ENCODE measurements at places on chromosomes 12 and 14.

- DNase-seq, result no peak
Measured at GRCh38 chr12:55051197-55051947, 31.6 kb downstream of the NEUROD4 start.

GRCh38 chr14:50957296-50957695, 13.0 kb upstream of the PYGL start:
- DNase-seq, result no peak

GRCh38 chr14:95068521-95068920, 88.8 kb downstream of the DICER1 start:
- DNase-seq, result no peak

DNA sequence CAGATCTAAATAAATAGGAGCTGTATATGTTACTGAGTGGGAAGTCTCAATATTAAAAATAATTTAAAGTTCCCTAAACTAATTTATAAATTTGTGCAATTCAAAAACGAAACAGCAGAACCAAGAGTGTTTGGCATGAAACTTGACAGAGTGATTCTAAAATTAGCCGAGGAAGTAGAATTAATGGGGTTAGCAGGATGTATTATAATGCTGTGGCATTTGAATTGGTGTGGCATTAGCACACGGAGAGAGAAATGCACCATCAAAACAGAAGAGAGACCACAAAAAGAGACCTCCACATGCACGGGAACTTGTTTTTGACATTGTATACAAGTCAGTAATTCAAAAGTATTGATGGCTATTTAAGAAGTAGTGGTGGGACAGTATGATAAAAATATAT, 366.0 kb upstream of the RGS6 start:
- no peak for DNase-seq

GRCh38 chr14:22266142-22266442, 322.9 kb downstream of the DAD1 start:
- no peak for DNase-seq

- DNase-seq, result no peak
Measured at GRCh38 chr14:65002586-65003210, 16.0 kb downstream of the FNTB start.

DNA sequence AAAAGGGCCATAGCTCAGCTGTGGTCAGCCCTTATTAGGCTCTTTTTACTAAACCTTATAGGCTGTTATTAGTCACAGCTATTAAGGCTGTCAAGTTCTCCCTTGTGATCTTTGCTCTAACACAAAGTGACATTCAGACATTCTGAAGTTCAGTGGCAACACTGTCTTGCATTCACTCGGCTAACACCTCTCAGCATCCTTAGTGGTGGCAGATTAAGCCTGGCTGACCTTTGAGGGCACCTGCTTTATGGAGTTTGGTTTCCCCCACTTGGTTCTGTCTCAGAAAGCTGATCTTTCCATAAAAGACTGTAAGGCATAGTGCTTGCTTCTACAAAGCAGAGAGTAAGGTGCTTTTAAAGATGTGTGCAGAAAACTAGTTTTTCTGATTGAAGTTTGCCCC, 677.4 kb upstream of the TMEM132C start:
- DNase-seq, result no peak

DNA sequence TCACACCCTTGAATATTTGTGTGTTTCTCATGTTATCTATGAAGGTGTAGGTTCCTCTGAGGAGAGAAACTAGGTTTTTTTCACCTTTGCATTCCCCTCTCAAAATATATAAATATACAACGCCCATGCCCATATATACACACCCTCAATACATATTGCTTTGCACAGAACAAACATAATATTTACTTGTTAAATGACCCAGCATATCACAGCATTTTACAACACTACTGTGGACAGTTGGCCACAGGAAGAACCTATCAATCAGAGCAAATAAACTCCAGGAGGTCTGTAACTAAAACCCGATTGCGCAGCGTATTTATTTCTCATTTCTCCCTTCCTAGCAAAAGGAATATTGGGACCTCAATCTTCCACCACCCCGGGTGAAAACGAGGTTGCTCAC, 196.0 kb downstream of the SLC5A8 start:
- no peak for DNase-seq

- no peak for DNase-seq
Measured at GRCh38 chr12:13981296-13981962, at the start of gene GRIN2B. GRIN2B (minus strand) TSS chr12:13981602; CDS start chr12:13866208, 115,394 bp downstream.

GRCh38 chr14:93023039-93023438, 92.7 kb downstream of the ITPK1 start:
- no peak for DNase-seq

- DNase-seq, result peak; percentile 50
Measured at GRCh38 chr12:69639400-69640016, 28.8 kb upstream of the LRRC10 start.

GRCh38 chr12:113852695-113853490, 113.2 kb downstream of the RBM19 start:
- no peak for DNase-seq

GRCh38 chr14:69280746-69281291, 20.9 kb downstream of the GALNT16 start:
- DNase-seq, result no peak

- DNase-seq, result no peak
Measured at GRCh38 chr12:107571492-107571891, 114.1 kb upstream of the PWP1 start.

DNA sequence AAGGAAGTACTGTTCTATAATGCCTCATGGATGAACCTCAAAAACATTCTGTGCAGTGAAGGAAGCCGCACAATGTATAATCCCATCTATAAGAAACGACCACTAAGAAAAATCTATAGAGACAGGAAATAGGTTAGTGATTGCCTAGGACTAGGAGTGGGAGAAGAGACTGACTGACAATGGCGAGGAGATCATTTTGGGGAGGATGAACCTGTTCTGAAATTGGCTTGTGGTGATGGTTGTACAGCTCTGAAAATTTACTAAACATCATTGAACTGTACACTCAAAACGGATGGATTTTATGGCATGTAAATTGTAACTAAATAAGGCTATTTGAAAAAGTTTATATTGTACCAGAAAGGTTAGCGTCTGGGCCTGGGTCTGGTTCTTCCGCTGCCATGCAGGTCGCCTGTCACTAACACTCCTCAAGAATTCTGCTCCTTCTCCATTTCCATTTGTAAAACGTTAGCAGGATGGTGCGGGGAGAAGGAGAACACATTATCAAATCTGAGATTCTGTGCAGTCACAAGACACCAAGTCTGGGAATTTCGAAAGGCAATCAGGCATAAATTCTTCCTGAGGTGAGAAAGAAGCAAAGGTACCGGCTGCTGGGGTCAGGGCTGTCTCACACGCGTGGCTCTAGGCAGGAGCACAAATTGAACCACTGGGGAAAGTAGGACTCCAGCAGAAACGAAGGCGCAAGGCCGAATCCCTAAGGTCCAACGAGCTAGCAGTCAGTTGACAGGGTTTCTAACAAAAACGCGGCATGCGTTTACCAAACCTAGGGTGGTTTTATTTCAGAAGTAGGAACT, 845 bp upstream of the COCH start:
- no peak for DNase-seq

DNA sequence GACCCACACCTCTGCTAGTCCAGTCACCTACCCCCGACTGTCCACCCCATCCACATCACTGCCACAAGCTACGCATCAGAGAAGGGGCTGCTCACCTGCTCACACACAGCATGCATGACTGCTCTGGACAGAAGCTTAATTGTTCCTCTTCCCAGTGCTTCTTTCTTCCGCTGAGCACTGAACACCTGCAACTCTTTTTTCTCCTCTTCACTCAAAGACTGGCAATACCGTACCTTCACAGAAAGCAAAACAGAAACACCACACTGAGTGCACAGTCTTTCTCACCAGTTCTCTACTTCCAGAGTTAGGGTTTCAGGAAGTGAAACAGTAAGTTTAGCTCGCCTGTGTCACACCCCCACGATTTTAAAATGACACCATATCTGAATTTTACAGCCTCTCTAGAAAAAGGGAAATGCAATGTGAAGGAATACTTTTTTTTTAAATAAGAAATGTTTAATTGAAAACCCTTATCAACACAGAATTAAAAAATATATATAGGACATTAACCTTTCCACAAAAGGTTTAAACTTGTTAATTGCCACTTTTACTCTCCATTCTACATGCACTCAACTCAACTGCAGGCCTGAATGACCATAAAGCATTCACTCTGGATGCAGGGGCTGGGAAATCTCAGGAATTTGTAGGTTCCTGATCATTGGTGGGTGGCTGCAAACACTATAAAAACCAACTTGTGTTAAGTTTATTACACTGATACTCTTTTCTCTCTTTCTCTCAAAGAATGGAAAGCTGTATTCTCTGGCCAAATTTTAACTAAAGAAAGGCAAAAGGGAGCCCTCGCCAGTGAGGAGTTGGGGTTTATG, 120.0 kb downstream of the PRICKLE1 start:
- DNase-seq, result no peak

GRCh38 chr14:75578102-75578785, at the start of gene FLVCR2:
FLVCR2 (plus strand) TSS chr14:75578620; CDS start chr14:75578973, 353 bp downstream.
- DNase-seq, result peak; percentile 67

DNA sequence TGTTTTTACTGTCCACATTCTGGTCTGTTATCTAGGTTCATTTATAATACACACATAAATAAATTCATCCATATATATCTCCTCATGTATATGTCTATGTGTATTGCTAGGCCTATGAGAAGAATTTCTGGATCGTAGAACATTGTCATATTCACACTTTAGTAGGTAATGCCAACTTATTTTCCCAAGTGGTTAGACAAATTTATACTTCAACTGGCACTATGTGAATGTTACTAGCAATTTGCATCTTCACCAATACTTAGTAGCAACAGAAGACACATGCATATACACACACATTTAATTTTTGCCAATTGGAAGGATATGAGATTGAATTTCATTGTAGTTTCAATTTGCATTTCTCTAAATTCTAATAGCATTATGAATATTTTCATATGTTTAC, 365.1 kb downstream of the FSCB start:
- no peak for DNase-seq

DNA sequence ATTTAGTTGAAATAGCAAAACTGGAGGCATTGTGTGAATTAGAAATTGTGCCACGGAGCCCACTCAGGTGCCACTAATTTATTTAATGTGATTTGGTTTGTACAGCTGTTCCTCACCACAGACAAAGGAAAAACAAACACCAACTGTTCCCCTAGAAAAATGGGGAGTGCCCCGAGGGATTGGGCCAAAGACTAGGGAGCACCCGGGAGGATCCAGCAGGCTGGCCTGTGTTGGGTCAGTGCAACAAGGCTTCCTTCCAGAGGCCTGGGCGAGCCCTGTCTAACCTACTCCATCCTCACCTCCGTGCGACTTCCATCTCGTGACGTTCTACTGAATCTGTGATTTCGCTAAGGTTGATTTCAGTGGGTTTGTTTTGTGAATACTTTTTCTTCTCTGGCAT, 206.2 kb downstream of the CHST11 start:
- DNase-seq, result no peak

GRCh38 chr14:68486033-68486732, 306.7 kb downstream of the ZFP36L1 start:
- DNase-seq, result no peak

- DNase-seq, result no peak
Measured at GRCh38 chr14:22870811-22871223, 723 bp upstream of the LRP10 start.

DNA sequence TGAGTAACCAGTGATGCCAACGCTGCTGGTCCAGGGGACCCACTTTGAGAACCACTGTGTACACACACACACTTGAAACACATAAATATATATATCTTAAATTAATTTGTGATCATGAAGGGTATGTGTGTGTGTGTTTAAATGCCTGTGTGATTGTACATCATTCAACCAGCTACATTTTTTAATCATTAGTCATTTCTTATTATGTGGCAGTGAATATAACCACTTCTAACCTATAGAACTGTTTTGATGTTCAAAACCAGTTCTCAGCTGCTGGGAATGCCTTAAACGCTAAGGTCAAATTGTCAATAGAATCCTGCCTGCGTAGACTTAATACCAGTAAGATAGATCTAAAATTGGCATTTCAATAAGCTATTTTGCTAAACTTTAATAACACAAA, 330.0 kb downstream of the SYT1 start:
- DNase-seq, result no peak

DNA sequence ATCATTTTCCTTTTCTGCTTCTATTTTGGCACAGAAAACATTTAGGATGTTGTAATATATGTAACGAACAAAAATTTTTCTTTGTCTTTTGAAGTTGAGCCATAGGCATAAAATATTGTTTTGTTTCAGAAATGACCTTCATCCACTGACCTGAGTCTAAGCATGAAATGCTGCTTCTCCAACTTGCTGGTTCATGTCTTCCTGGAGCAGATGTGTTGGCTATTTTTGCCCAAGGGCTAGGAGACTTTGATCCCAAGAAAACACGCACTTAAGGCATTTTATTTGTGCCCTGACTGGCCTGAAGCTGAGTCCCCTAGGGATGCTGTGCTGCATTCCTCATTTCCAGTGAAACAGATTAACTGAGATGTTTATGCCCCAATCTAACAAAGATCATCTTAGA, 27.2 kb upstream of the ALG10B start:
- DNase-seq, result no peak

- no peak for DNase-seq
Measured at GRCh38 chr12:119090865-119091264, 87.9 kb upstream of the HSPB8 start.

GRCh38 chr12:86275356-86275755, 19.2 kb upstream of the MGAT4C start:
- DNase-seq, result no peak

- DNase-seq, result no peak
Measured at GRCh38 chr14:89673512-89674225, 256.6 kb upstream of the FOXN3 start.

GRCh38 chr14:93496856-93497741, 66.4 kb downstream of the UNC79 start:
- no peak for DNase-seq

DNA sequence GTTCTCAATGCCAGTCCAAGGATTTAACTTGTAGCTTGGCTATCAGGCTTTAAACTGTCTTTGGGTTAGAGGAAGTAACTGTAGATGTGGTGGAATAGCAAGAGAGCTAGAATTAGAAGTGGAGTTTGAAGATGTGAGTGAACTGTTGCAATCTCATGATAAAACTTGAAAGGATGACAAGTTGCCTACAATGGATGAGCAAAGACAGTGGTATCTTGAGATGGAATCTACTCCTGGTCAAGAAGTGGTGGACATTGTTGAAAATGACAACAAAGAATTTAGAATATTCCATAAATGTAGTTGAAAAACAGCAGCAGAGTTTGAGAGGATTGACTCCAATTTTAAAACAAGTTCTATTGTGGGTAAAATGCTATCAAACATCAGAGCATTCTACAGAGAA, 199.0 kb downstream of the DUSP6 start:
- no peak for DNase-seq

- no peak for DNase-seq
Measured at GRCh38 chr14:54147282-54147681, 190.7 kb upstream of the BMP4 start.

- DNase-seq, result no peak
Measured at GRCh38 chr14:53265025-53265424, 111.9 kb upstream of the DDHD1 start.

Data from T-helper 17 cell (primary cell).